Cortex of kidney (tissue), 1 donor: ENCODE measurements at places on chromosomes 12 and 14.

GRCh38 chr14:75113932-75114539 lies 12.8 kb downstream of the NEK9 start:
- DNase-seq, result no peak

DNA sequence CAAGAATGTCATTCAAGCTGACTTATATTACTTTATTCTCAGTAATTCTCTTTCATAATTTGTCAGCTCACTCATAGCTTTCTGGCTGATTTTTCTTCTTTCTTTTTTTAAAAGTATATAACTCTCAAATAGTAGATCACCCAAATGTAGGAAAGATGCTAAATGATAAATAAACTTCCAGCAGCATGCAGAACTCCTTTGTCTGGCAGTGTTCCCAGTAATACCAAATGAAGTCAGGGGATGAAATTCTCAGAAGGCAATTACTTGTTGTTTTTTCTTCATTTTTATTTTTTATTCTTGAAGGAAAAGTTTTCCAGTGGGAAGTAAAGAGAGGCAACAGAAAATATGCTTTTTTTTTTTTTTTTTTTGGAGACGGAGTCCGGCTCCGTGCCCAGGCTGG lies 133.3 kb upstream of the SLCO1C1 start:
- DNase-seq, result no peak

- no peak for DNase-seq
These were observed 13.7 kb downstream of the FGF6 start for GRCh38 chr12:4431866-4432265.

- DNase-seq, result no peak
These were observed 1.5 kb downstream of the RDH5 start for GRCh38 chr12:55721601-55722213.
